Stimulated activated CD8-positive, alpha-beta memory T cell treated with anti-CD3 and anti-CD28 coated beads, Interleukin-4, amount 100 ng/mL, for 1 hour (primary cell): ENCODE measurements at places on chromosomes 7 and 10.

GRCh38 chr7:144519925-144520324 lies 116.4 kb upstream of the NOBOX start:
- no peak for DNase-seq

- DNase-seq: no peak
Measured at GRCh38 chr10:113305871-113306270, 247.0 kb upstream of the HABP2 start.

DNA sequence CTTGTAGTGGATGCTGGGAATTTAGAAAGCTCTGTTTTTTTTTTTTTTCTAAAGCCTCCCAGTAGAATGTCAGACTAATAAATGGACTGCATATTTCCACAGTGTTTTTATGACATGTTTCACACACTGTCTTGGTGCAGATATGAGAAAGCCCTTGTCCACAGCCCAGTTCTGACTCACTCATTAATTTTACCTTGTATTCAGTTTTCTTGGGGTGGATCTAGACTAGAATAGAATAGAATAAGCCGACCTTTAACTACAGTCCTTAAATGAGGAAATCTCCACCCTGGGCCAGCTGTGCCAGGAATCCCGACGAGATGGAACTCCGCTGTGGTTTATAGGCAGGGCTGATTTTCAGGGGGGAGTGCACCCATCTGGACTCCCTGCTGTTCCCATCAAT lies 274.7 kb downstream of the NRG3 start:
- no peak for DNase-seq

GRCh38 chr7:82441669-82442478 lies 1.7 kb downstream of the CACNA2D1 start:
- DNase-seq: no peak

GRCh38 chr10:123069246-123069986 lies 60.6 kb downstream of the ACADSB start:
- DNase-seq: no peak

- no peak for DNase-seq
Measured at GRCh38 chr7:143992670-143993069, 7.5 kb upstream of the OR6B1 start.

DNA sequence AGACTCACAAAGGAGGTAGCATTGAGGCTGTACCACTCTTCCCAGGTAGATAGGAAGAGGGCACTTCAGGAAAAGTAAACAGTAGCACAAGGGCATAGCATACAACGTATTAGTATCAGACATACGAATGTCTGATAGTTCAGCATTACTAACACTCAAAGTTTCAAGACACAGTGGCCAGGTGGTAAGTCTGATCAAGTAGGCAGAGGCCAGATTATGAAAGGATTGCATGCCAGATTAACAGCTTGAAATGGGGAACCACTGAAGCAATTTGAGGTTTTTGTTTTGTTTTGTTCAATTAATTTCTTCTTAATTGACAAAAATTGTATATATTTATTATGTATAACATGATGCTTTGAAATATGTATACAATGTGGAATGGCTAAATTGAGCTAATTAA lies 45.7 kb upstream of the IL6 start:
- no peak for DNase-seq

DNA sequence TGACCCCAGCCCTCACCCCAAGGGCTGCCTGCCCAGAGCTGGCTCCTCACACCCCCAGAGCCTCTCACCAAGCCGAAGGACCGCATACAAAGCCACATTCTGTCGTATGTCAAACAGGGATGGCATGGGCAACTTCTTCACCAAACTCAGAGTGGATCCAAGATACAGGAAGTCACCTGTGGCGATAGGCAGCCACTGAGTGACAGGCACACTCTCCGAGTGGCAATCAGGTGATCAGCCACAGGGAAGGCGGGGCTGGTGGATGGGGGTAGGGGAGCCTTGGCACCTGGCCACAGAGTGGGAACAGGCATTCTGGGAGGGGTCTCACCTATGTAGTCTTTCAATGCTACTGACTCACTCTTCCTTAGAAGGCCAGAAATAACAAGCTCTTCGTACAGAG lies 7.1 kb upstream of the ASB10 start:
- DNase-seq: no peak

GRCh38 chr7:29993140-29993539 lies 3.5 kb upstream of the SCRN1 start:
- no peak for DNase-seq

- no peak for DNase-seq
Measured at GRCh38 chr7:17405786-17406185, 107.3 kb downstream of the AHR start.

DNA sequence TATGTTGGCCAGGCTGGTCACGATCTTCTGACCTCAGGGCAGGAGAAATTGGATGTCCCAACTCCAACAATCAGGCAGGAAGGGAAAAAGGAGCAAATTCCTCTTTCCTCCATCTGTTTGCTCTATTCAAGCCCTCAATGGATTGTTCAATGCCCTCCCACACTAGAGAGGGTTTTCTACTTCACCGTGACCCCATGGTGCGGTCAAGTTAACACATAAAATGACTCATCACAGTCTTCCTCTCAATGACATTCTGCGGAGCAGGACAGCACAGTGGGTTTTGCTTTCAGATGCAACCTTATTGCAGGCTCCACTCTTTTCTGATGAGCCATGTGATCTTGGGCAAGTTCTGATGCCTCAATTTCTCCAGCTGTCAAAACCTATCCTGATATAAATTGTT lies 364.9 kb downstream of the ANKRD30A start:
- DNase-seq: no peak

GRCh38 chr7:109020251-109020650 lies 450.6 kb downstream of the DNAJB9 start:
- no peak for DNase-seq

GRCh38 chr10:127034790-127035189 lies 129.6 kb downstream of the DOCK1 start:
- DNase-seq: no peak

DNA sequence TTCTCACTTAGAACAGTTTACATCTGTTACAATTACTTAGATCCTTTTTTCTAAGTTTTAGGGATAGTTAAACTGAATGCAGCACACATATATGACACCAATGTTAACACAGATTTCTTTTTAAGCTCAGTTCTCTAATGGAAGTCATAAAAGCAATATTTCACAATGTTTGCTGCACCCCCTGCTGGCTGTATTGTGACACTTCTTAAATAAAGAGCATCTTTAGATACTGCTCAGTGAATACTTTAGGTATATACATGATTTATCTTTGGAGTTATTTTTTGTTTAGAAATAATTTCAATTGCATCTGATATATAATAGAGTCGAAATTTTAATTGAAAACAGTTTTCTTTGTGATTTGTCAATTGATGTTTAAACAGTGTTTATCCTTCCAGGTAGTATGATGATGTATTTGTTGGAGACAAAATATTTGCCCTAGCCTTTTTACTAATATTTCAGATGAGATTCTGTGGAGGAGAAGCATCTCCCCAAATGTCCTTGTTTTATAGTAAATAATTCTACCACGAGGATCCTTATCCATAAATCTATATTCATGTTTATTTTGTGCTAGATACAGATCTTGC lies 174.4 kb downstream of the ST7 start:
- DNase-seq: no peak

DNA sequence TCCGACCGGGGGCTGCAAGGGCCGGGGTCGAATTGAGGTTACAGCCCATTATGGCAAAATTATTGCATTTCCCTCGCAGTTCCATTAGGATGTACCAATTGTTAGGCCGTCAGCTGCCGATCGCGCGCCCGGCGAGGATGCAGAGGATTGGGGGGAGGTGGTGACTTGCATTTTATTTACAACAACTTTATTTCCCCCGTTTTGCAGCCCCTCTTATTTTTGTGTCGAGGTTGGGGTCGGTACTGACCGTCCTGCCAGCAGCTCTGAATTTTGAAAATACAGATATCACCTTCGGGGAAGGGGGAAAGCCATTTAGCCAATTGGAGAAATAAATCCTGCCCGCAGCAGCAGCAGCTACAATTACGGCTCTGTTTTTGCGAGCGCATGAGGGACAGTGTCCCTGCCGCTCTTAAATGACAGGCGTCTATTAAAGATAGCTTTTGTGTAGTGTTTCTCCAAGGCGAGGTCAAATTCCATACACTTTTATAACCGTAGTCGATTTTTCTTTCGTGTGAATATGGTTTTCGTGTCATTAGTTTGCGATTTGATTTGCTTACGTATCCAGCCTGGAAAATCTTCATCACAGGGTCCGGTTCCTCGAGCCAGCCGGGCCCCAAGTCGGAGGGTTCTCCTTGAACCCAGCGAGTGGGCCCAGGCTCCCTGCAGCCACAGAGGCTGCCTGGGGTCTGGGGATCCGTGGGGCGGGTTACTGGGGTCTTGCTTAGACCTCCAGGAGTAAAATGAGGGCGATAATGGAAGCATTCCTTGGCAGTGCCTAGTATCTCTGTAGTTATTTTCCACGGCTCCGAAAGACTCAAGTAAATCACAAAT lies 684 bp upstream of the HOXA5 start:
- DNase-seq: no peak

DNA sequence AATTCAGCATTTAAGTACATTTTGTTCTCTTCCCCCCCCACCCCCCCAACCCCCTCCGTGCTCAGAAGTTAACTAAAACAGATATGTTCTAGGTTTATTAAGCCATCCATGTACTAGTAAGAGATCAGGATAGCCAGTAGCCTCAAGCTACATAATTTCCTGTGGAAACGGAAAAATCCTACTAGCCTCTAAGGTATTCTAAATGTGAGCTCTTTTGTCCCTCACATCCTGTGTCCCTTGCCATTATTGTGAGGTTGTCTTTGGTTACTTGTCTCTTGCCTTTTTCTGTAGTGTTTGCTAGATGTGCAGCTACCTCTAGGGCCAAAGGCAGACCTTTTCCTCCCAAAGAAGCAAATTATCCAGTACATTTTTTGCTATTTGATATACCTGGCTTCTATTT lies 92.1 kb downstream of the BTRC start:
- no peak for DNase-seq

- DNase-seq: no peak
Measured at GRCh38 chr7:50346545-50347497, 42.3 kb downstream of the IKZF1 start.

DNA sequence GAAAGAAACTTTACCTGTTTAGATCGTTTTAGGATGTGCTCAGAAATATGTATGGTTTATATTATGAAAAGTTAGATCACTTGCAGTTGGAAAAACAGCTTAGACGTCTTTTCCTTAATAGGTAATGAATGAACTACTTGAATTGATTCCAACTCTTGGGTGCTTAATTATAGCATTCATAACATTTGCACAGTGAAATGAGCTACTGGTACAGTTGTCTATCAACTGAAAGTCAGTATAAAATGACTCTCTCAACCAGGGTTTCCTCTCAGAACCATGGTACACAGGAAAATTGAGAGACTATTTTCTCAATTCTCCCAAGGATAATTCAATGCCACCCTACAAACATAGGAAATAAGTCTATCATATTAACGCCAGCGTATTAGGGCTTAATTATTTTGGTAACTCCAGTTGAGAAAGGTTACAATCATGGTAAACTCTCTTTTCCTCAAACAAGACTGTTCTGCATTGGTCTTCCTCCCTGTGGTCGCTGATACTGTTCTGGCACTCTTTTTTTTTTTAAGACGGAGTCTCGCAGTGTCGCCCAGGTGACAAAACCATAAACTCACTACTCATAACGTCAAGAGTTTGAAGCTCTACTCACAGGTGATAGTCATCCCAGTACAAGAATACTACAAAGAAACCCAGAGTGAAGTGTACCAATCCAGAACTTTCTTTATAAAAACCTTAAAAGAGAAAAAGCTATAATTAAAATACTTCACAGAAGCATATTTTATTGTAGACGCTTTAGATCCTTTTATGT lies 2.0 kb downstream of the ANLN start:
- no peak for DNase-seq

GRCh38 chr10:73906524-73907447 lies 4.1 kb upstream of the PLAU start:
- DNase-seq: no peak

DNA sequence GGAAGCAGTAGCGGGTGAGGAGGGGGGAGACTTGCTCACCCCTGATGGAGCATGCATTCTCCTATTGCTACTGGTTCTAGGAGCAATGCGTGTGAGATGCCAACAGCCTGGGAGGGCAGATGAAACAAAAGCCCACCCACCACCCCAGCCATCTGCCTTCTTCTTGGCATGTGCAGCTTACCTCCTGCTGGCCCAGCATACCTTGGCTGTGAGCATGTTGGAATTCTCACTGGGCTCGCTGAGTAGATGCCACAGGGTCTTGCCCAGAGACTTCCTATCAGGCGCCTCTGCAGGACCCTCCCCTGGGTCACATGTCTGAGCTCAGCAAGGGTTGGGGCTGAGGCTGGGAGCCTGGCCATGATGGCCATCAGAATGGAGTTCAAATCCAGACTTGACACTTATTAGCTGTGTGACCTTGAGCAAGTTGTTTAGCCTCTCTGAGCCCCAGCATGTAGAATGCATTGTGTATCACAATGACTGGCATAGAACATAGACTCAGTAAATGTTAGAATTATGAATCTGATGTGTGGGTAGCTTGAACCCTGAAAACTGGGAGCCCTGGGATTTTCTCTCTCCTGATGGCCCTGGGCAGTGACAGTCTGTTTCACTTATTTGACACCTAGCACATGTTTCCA lies 38.2 kb downstream of the CDH23 start:
- no peak for DNase-seq

DNA sequence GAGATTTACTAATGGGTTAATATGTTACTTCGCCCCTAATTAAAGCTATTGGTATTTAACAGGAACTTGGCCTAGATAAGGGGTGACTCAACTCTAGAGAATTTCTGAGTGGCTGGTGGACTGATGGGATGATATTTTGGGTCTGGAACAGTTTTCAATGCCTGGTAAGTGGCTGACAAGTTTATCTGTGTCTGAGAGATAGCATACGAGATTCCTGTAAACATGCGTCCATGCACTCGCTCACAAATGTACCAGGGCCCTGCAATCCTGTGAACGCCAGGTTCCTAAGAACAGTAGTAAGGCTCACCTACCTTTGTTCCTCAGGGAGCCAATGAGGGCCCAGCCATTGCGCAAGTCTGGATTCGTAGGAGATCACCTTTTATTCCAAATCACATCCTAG lies 683.8 kb upstream of the ANKRD30A start:
- DNase-seq: no peak

GRCh38 chr7:14228341-14228740 lies 238.9 kb upstream of the ETV1 start:
- no peak for DNase-seq

- DNase-seq: no peak
Measured at GRCh38 chr10:11667756-11668155, 56.3 kb upstream of the USP6NL start.
